ENCODE measurements at places on chromosomes 2 and 18.
A peak's percentile ranks its signal among the peaks of the same experiment; 100 is the strongest.

GRCh38 chr2:68548396-68548795, 81.0 kb downstream of the APLF start:
- no peak for DNase-seq

DNA sequence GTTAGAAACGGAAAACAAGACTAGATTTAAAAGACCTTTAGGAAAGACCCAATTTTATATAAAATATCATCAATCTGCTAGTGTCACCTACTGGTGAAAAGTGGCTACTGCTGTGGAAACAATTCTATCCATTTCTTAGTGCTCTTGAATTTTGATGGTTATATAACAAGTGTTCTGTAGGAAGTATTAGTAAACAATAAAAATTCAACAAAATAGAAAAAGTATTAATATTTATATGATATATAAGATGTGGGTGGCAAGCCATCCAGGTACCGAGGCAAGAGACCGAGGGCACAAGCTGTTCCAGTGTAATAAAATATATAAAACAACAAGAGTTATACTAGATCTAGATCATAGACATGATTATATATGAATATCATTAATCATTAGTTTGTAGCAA, 6.2 kb upstream of the TMEM87B start:
- DNase-seq, result peak; percentile 58

GRCh38 chr2:4914551-4914950, 777.6 kb upstream of the SOX11 start:
- no peak for DNase-seq

DNA sequence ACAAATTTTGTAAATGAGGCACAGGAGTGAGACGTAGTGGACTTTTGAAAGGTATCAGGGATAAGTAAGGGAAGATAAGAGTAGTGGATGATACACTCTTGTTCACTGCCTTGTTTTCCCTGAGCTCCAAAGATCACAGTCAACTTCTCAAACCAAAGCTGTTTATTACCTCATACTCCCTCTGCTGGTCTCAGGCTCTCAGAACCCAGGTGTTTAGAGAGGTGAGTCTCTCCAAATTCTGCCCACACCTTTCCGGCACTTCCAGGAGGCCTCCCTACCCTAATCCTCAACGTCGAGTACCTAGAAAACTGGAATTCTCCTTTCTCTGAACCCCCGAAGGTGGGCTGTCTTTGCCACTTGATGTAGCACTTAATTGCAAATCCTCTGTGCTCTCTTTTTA, 621.1 kb downstream of the BCL11A start:
- DNase-seq, result no peak

- DNase-seq, result no peak
Measured at GRCh38 chr2:138115666-138116065, 151.4 kb downstream of the HNMT start.

- no peak for DNase-seq
Measured at GRCh38 chr18:36530676-36531405, 233.3 kb downstream of the FHOD3 start.

- DNase-seq, result no peak
Measured at GRCh38 chr2:6885968-6886367, 8.4 kb downstream of the RSAD2 start.

- no peak for DNase-seq
Measured at GRCh38 chr2:224042191-224042696, 3.2 kb upstream of the SERPINE2 start.

DNA sequence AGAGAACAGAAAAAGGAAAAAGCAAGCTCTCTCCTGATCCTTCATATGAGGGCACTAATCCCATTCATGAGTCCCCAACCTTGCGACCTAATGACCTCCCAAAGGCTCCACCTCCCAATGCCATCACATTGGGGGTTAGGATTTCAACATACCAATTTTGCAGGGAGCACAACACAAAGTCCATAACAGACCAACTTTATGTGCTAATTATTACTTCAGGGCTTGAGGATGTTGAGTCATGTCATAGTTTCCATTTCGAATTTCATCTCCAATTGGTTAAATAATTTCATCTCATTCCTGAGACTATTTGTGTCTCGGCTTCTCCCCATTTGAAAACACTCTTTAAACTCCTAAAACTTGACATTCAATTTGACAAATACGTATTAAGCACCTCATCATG, 69.9 kb upstream of the KLF7 start:
- DNase-seq, result no peak

- DNase-seq, result no peak
Measured at GRCh38 chr2:51990684-51991083, 958.8 kb upstream of the NRXN1 start.

- peak; percentile 8 for DNase-seq
Measured at GRCh38 chr2:168849610-168850009, 40.6 kb downstream of the SPC25 start.

DNA sequence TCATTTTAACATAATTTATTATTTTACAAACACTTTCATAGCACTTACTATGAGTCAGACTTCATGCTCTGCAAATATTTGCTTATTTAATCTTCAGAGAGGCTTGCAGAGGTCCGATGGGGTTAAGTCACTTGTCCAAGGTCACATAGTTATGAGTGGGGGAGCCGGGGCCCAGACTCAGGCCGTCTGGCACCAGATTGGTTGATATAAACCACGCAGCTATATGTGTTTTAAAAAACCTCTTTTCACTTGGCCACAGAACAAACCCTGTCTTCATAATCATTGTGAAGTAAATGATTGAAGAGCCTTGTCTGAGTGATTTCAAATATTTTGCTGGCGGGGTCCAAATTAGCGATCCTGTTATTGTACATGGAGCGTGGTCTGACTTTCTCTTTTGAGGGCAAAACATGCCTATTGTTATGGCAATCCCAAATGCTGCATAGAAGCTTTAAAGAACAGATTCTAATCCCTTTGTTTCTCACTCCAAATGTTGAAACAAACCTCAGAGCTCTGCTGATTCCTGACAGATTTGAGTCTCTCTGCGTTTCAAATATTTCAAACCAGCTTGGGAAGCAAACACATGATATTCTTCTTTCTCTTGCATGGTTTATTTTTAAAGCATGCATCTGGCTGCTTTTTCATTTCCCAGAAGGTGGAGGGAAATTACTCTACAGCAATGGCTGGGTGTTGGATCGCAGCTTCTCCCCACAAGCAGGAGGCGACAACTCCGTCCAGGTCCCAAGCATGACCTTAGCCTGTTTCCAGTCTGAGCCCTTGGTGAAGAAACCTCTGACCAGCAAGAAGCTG, 142.4 kb downstream of the DDX1 start:
- DNase-seq, result no peak

DNA sequence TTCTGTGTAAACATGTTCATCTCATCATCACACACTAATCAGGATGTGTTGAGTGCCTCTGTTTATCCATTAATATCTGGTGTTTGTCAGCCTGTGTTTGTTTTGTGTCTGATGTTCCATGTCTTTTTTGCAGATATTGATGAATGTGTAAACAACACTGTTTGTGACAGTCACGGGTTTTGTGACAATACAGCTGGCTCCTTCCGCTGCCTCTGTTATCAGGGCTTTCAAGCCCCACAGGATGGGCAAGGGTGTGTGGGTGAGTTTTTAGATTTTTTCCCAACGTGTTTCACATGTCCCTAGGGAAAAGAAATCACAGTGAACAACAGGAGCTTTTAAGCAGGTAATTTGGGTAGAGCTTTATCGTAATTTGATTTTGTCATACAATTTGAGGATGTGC, 133.7 kb upstream of the RASGRP3 start:
- DNase-seq, result no peak

GRCh38 chr2:155975734-155976133, 356.8 kb downstream of the NR4A2 start:
- no peak for DNase-seq

DNA sequence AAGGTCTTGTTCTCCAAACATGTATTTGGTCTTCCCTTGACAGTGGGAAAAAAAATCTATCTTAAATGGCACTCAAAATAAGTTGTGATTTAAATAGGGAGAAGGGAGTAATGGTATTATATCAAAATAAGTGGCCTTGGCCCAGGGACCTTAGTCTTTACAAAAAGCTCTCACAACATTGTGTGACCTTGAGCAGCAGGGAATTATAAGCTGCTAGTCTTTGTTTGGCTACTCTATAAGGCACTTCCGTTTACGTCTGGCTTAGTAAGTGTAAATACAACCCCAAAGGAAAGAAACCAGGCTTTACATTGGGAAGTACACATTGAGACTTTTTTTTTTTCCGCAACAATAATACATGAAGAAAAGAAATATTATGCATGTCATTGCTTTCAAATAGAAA, 734.0 kb upstream of the LINC00305 start:
- no peak for DNase-seq

DNA sequence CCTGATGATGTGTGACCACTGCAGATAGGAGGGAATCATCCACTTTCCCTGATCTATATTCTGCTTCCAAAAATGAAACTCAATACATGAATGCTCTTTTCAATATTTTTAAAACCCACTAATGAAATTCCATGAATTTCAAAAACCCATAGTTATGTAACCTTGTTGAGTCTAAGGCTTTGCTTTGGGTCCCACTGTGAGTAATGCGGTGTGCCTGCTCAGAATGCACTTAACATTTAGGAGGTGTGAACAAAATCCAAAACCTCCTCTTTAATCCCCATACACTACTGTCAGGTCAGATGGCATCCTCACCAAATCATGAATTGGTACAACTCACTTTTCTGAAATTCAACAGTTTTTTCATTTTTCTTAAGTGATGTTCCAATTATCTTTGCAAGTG, 50.4 kb downstream of the CCDC93 start:
- no peak for DNase-seq
